ENCODE measurements at places on chromosomes 2 and 18.

DNA sequence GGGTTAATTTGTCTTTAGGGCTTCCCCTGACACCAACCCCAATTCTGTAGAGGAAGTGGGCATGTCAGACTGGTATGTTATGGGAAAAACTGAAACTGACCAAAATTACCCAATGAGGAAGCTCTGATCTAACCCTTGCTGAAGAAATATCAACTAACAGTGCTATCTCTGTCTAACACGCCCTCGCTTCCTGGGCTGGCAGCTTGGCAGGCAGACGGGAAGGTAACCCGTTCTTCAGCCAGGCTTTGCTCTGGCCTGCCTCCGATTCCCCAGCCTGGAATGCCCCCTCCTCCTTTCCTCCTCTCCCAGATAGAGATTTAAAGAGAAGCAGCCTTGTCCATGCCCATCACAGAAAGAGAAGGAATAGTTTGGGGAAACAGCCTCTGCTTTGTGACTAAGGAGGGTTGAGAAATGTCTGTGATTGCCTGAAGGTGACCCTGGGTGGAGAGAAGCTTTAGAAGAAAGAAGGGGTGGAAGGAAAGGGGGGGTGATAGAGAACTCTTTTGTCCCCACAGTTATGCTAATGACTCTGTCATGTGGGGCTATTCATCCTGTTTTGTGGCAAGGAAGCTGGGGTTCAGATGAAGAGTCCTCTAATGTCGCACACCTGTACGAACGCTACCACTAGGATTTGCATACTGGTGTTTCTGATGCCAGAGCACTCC lies 15.4 kb downstream of the HK2 start:
- peak; percentile 14 for DNase-seq

DNA sequence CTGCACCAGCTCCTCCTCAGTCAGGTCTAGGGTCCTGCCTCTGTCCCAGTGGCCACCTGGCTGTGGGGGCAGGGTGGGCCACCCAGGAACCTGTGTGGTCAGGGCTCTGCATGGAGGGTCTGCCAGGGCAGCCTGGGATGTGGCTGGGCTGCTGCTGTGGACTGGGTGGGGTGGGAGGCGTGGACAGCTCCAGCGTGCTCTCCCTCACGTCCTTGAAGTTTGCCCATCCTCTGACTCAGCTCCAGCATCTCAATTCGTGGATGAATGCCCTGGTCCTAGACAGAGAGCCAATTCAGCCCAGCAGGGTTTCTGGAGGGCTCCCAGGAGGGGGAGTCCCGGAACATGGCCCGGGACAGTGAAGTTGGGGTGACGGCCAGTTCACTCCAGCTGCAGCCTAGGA lies 64.3 kb upstream of the EPAS1 start:
- DNase-seq, result no peak

GRCh38 chr2:42951263-42951938 lies 159.0 kb upstream of the HAAO start:
- DNase-seq, result no peak

GRCh38 chr2:221792971-221793521 lies 220.9 kb upstream of the EPHA4 start:
- DNase-seq, result no peak

GRCh38 chr2:187102381-187102780 lies 253.4 kb upstream of the ZSWIM2 start:
- no peak for DNase-seq

DNA sequence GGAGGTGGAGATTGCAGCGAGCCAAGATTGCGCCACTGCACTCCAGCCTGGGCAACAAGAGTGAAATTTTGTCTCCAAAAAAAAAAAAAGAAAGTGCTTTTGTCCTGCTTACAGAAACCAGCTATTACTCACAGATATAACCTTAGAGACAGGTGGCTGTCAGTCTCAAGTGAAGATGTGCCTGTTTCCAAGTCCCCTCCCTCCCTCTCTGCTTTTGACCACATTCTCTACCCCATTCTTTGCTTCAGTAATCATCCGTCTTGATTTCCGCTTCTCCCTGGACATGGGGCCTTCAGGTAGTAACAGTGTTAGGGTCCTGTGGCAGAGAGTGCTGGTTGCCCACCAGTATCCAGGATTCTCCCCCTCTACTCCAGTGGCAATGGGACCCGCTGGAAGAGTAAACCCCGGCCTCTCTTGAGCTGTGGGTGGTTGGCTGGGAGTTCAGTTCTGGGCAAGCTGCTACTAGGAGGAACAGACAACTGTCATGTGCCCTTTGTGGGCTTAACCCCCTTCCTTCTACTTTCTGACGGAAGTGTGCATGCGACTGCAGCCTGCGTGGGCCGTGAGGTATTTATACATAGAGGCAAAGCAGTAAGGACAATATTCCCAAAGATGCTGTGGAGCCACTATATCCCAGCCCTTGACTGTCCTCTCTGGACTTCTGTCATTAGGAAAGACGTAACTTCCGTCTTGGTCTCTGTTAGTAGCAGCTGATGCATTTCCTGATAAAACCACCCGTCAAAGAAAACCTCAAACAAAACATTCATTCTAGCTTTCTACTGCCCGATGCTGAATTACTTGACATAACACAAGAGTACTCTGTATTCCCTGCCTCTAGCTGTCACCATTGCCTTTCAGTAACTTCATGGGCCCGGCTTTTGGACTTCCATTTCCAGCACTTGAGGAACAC lies 17.8 kb downstream of the PDCL3 start:
- peak; percentile 10 for DNase-seq

GRCh38 chr18:21262979-21263378 lies 20.9 kb downstream of the GREB1L start:
- DNase-seq, result no peak

GRCh38 chr2:137715731-137716191 lies 248.5 kb upstream of the HNMT start:
- DNase-seq, result no peak

GRCh38 chr2:85801871-85802270 lies 48.1 kb downstream of the ATOH8 start:
- DNase-seq, result no peak
